ENCODE measurements at places on chromosomes 12 and 14.

DNA sequence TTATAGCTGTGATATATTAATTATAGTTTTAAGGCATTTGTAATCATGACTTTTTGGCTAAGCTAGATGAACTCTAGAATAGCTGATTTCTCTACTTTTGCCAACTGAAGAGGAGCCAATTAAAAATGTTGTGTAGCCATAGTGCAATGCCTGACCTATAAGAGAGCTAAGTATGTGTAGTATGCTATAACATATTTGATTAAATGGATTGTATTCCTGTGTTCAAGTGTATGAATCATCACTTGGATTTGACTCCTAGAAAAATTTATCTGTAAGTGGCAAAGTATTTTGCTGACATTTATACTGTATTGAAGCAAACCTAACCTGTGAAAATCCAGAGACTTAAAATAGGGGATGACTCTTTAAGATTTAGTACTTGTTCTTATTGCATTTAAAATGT, 34.2 kb downstream of the PCNX4 start:
- no peak for DNase-seq

DNA sequence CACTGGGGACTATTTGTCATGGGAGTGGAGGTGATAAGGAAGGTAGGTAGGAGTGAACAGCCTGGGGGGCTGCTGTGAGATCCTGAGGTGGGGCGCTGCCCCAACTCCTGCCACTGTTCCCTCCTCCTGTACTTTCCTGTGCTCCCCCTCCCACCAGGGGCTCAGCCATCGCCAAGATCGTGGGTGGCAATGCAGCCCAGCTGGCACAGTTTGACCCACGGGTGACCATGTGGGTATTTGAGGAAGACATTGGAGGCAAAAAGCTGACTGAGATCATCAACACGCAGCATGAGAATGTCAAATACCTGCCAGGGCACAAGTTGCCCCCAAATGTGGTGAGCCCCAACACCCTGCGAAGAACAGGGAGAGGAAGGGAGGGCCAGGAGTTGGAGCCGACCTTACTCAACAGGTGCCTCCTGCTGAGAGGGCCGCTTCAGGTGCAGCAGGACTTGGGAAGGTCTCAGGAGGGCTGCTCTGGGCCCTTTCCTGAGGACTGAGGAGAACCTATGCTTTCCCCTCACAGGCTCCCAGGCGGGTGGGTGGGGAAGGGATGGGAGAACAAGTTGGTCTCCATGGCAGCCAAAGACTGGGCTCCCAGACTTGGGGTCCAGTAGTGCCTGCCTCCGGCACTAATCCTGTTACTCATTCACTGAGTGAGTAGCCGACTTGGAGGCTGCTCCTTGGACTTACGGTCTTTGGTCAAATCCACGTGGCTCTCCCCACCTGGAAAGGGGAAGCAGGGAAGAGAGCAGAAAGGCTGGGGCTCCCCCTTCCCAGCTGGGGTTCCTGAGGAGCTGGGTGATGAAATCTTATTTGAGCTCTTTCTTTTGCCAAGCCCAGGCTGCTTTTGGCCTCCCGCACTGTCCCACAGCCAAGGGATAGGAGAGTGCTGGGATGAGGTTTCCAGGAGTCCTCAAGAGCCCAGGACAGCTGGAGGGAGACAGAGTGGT, 884 bp downstream of the GPD1 start:
- no peak for DNase-seq

- DNase-seq: no peak
Observed at GRCh38 chr12:103558879-103559278, 28.2 kb upstream of the STAB2 start.

- no peak for DNase-seq
Observed at GRCh38 chr14:102540315-102541028, 30.9 kb upstream of the ANKRD9 start.

GRCh38 chr14:45084946-45085346, 1.0 kb downstream of the PRPF39 start:
- no peak for DNase-seq

DNA sequence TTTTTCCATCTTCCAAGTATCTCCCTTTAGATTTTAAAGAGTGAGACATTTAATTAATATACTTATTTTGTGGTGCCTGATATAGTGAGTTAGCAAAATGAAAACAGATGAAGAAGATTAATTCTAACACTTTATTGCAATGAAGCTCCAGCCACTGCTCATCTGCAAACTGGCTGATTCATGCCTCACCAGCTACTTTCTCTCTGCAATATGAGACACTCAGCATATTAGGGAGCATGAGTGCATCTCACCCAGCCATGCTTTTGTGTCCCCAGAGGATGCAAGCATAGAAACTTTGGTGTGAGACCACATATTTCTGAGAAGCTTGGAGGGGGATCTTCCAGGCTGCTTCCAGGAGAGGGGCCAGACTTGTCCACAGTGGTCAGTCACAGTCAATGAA, 148.6 kb downstream of the BMP4 start:
- DNase-seq: no peak

DNA sequence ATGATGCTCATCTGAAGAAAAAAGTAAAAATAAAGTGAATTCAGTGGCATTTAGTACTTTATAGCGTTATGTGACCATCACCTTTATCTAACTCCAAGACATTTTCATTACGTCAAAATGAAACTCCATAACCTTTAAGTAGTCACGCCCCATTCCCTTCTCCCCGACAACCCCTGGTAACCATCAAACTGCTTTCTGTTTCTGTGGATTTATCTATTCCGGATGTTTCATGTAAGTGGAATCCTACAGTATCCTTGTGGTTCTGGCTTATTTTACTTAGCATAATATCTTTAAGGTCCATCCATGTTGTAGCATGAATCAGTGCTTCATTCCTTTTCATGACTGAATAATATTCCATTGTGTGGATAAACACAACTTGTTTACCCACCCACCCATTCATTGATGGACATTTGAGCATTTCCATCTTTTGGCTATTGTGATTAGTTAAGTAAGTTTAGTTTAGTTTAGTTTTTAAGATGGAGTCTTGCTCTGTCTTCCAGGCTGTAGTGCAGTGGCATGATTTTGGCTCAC, 18.5 kb upstream of the MAP1LC3B2 start:
- no peak for DNase-seq
